ENCODE measurements at places on chromosomes 6 and 20.
A peak's percentile ranks its signal among the peaks of the same experiment; 100 is the strongest.

GRCh38 chr20:47360297-47361056, 4.0 kb upstream of the ZMYND8 start:
- peak; percentile 89 for DNase-seq

DNA sequence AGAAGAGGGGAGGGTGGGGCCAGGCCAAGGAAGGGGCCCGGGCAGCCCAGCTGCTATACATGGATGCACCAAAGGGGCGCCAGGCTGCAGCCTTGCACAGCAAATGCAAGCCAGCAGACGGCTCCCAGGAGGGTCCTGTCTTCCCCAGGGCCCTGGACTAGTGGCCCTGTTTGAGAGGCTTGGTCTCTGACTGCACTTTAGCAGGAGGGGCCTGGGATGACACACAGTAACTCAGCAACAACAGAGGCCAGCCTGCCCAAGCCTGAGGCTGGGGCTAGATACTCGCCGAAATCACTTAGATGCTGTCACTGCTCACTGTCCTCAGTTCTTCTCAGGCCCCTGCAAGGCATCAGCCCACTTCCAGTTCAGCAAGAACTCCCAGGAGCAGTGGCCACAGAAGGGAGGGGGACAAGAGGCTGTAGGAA, 73.5 kb downstream of the TRAM2 start:
- no peak for DNase-seq

DNA sequence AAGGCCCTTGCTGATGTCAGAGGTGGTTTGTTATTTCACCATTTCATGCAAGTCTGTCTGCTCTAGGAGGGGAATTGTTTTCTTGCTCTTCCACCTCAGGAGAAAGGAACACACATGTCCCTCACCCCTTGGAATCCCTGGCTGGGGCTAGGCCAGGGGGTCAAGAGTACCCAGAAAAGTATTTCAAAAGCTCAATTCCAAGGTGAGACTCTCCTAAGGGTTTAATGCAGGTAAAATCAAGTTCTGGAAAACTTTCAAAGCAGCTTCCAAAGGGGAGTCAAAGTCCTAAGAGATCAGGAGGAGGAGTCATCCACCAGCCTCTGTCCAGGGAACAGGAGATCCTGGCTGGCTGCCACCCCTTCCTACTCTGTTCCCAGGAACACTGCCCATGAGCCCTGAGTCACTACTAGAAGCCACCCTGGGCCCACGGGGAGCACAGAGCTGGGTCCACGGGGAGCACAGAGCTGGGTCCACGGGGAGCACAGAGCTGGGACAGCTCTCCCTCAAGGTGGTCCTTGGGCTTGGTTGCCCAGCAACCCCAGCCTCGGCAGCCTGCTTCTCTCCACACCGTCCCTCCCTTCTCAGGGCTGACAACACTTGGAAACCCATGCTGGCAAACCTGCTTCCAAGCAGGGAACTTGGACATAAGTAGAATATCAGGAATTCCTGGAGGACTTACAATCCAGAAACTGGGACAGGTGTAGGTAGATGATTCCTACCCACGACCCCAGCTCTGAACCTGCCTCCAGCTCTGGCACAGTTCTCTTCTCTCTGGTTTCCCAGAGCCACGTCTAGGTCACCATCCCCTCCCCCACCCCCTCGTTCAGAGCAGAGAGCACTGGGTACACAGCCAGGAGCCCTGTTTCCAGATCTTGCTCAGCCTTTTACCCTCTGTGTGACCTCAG, 35.3 kb upstream of the CDKN1A start:
- no peak for DNase-seq

GRCh38 chr20:36936341-36936740, 15.2 kb downstream of the SAMHD1 start:
- DNase-seq = no peak

- DNase-seq = peak; percentile 92
These were observed 38.2 kb downstream of the MICA start for GRCh38 chr6:31441365-31442267.

- peak; percentile 34 for DNase-seq
These were observed 61.9 kb upstream of the TAGAP start for GRCh38 chr6:159106627-159107241.

DNA sequence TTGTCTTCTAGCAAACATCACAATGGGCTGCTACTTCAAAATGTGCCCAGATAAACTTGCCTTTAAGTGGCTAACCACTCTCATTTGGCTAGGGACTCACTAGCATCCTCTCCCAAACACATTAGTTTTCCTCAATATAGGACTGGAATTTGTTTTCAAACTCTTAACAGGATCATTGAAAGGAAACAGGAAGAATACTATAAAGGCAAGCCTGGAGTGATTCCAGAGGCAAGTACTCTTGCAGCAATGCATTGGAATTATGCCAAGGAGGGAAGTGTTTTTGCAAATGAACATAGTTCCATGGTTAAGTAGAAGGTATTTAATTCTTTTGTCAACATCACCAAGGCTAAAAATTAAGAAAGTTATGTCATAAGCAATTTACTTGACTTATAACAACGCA, 12.2 kb downstream of the EPHA7 start:
- no peak for DNase-seq

GRCh38 chr6:20866935-20867703, 332.9 kb downstream of the CDKAL1 start:
- no peak for DNase-seq

- DNase-seq = no peak
These were observed 276.7 kb downstream of the PLCB1 start for GRCh38 chr20:8408587-8409307.

DNA sequence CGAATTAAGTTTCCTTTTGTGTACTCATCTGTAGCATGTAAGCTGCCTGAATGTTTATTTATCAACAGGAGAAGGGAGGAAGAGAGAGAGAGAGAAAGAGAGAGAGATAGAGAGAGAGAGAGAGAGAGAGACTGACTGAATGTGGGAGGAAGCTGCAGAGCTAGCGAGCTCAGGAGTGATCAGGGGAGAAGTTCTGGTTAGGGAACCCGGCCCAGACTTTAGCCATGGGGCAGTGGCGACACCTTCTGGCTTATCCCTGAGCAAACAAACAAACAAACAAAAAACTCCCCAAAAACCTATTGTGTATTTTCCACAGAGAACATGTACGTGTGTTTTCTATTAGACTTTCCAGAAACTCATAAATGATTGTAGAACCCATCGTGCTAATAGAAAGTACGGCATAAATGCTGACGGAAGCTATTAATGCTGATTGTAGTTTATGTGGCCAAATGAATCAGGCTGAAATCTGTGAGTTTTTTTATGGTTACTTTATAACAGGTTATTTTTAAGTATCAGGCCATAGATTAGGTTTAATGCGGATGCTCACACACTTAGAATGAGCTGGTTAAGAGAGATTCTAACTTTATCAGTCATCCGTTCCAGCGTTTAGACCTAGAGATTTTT, 92.8 kb downstream of the CLIC5 start:
- peak; percentile 87 for DNase-seq

- DNase-seq = peak; percentile 90
These were observed at the start of gene OGFRL1 for GRCh38 chr6:71288228-71289038. TSS of gene OGFRL1 (plus strand) at chr6:71288811. CDS start at chr6:71288937, 126 bp downstream.

DNA sequence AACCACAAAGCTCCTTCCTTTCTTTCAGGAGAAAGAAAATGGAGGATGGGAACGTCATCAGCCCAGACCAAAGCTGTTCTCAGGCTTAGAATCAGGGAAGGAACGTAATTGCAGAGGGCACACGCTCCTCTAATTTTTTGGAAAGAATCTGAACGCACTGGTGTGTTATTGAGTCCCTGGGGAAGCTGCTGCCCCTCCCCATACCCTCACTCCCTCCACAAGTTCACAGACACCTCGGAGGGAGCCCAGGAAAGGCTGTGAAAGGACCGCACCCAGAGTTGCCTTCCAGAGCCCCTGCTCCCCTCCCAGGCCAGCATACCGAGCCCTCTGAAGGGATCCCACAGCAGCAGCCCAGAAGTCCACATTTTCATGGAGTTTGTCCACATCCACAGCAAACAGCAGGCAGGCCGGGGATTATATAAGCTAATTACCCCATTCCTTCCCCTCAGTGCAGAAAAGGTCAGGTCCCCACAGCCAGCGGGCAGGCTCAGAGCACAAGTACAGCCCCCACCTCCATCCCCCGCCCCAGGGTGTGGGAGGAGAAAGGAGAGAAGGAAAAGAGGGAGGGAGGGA, 53.7 kb downstream of the ANKRD60 start:
- no peak for DNase-seq

GRCh38 chr6:89692256-89692655, 53.7 kb upstream of the LYRM2 start:
- no peak for DNase-seq

- no peak for DNase-seq
These were observed 113.0 kb upstream of the EYA4 start for GRCh38 chr6:133128191-133128590.

DNA sequence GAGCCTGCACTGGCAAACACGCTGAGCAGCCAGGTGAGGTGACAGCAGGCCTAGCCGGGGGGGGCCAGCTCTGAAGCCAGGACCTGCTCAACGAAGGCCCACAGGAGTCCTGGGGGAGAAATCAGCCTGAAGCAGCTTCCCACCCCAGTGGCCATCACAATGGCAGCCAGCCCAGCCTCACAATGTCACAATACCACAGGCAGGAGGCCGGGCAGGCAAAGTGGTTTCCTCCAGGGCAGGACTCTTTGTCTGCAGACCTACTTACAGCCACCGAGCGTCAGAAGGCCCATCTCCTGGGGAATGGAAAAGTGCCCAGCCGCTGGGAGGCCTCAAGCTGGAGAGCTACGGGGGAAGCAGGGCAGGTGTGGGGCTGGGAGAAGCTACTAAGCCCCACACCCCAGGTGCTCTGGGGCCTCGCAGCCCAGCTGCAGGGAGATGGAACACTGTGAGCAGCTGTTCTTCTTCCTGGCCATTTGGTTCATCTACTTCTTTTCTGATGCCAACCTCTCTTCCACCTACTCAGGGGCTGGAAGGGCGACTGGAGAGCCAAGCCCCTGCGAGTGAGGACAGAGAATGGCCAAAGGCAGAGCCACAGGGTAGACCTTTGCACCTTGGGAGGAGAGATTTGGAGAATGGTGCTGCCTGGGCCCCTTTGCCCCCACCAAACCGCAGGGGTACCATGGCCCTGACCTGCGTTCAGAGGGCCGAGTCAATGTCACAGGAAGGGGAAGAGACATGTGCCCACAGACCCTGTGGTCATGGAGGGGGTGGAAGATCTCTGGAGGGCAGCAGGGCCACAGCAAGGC, 22.3 kb upstream of the AVP start:
- DNase-seq = no peak

DNA sequence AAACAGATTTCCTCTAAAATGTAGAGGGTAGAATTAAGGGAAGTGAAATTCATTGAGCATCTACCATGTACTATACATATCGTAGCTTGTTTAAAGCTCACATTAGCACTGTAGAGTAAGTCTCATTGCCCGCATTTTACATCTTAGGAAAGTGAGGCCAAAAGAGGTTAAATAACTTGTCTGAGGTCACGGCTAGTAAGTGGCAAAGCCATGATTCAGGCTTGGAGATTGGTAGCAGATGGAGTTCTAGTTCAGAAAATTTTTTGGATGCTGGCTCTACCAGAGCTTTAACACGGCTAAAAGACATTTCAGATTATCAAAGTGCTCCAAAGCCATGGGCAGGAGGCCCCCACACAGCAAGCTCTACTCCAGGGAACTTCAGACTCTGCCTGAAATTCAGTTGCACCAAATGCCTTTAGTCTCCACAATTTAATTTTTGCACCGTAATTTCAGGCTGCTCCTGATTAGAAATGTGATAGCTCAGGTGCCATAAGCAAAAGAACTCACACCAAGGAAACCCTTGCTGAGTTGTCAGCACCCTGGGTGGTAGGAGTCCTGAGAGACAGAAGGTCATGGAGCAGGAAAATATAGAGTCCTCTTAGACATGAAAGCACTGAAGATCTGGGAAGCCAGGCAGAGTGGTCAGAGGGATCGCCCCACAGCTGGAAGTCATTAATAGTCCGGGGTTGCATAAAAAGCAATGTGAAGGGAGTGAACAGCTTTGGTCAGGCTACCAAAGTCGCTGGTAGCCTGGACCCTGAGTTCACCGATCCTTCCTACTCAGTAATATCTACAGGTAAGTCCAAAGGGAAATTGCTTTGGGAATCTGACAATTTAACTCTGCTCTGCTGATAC, 55.2 kb upstream of the ASIP start:
- DNase-seq = no peak

GRCh38 chr6:119148098-119148824, 69.8 kb upstream of the FAM184A start:
- no peak for DNase-seq

GRCh38 chr6:125784365-125784764, 6.4 kb upstream of the NCOA7 start:
- DNase-seq = no peak

GRCh38 chr6:8084586-8084985, 17.8 kb downstream of the EEF1E1 start:
- DNase-seq = no peak

DNA sequence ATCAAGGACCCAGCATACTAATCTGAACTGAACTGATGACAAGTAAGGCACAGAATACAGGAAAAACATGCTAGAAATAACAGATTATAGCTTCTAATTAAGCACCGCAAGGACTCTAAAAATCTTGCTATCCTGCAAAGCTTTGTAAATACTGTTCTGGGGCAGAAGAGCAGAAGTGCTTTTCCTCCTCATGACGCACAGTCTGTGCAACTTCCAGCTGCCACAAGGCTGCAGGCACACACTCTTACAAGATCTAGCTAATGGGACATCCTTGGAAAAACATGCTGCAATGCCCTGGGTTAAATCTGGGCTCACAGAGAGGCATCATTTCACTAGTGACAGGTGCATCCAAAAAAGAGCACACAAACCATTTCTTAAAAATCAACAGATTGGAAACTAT, 188.6 kb downstream of the GJA10 start:
- DNase-seq = no peak

GRCh38 chr6:28943557-28944411, 20.0 kb upstream of the TRIM27 start:
- no peak for DNase-seq

- DNase-seq = no peak
These were observed 14.2 kb upstream of the C6orf132 start for GRCh38 chr6:42156638-42157037.

DNA sequence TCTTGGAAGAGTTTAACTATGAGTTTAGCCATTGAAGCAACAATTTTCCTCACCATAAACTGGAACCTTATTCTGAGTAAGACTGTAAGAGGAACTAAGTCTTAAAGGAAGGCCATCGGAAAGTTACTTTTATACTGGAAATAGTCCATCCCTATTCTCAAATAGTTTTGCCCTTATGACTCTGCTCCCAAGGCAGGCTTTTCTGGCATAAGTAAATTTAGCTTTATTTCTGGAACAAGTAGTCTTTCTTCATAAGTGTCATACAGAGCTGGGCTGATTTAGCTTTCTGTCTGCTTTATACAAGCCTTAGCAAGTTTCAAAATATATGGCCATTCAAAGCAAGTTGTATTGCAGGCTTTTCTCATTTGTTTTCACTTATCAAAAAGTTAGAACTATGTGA, 328.1 kb downstream of the HACE1 start:
- no peak for DNase-seq

All from osteocyte (in vitro differentiated cells).